ENCODE measurements at places on chromosomes 13 and 19.

- DNase-seq = no peak
These were observed 1.3 kb downstream of the TNNT1 start for GRCh38 chr19:55147545-55148251.

DNA sequence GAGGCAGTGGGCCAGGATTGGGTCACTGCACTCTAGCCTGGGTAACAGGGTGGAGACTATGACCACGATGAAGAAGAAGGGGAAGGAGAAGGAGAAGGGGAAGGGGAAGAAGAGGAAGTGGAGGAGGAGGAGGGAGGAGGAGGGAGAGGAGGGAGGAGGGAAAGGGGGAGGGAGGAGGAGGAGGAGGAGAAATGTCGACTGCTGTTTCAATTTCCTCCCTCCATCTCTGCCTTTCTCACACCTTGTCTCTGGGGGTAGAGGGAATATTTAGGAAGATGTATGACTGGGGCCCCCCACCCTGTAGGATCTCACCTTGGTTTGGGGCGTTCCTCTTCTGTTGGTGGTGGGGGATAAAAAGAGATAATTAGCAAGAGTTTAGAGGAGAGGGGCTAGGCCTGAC lies 3.8 kb downstream of the TNNT1 start:
- DNase-seq = no peak

DNA sequence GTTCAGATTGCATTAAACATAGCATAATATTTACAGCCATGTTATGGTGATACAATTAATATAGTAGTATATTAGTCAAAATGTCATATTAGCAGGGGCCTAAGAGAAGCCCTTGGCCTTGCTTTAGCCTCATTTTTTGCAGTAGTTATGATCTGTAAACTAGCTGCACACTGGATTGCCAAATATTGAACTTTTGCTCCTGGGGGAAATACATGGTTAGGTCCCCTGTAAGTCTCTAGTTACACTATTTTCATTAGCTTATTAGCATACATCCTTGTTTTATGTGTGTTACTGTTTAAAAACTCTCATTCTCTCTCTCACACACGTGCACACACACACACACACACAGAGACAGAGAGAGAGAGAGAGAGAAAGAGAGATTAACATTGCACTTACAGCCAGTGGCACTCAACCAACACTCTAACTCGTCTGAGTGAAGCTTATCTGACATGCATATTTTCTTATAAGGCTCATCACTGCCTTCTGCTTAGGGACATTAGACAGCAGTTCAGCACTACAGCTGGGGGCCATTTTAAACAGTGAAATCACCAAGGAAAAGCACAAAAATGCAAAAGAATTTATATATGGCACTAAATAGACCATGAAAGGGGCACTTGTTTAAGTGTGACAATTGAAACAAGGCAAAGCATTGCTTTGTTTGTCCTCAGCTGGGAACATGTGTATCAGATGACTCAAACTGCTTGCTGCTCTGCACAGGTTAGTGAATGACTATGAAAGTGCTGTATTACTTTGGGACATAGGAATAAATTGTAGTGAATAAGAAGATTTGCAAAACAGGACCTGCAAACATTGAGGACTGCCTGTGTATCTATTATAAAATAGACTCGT lies 278.7 kb downstream of the GPC6 start:
- DNase-seq = no peak

DNA sequence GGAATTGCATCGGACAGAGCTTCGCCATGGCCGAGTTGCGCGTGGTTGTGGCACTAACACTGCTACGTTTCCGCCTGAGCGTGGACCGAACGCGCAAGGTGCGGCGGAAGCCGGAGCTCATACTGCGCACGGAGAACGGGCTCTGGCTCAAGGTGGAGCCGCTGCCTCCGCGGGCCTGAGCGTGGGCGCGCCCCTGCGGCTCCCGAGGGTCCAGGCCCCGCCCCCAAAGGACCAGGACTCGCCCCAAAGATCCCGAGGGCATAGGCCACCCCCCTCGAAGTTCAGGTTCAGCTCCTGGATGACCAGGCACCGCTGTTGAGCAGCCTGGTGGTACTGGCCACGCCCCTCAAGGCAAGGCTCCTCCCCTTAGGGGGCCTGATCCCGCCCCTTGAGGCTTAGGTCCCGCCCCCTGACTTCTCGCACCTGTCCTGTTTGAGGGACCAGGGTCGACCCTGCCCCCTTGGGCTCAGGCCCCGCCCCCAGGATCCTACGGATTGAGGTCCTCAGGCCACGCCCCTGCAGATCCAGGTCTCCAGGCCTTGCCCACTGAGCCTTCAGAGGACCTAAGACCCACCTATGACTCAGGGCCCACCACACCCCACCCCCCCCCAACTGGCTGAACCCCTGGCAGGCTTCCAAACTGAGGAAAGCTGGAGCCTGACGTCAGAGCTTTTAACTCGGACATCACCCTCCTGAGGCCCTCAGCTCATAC lies 43.1 kb downstream of the CYP4F22 start:
- DNase-seq = peak; percentile 51

GRCh38 chr13:57346786-57347185 lies 179.8 kb downstream of the PRR20E start:
- no peak for DNase-seq

GRCh38 chr13:42125046-42125445 lies 76.6 kb downstream of the DGKH start:
- DNase-seq = no peak

GRCh38 chr19:55179606-55180484 lies at the start of gene SYT5:
SYT5 (minus strand) TSS chr19:55180289; CDS start chr19:55179041, 1,248 bp downstream.
- peak; percentile 56 for DNase-seq

DNA sequence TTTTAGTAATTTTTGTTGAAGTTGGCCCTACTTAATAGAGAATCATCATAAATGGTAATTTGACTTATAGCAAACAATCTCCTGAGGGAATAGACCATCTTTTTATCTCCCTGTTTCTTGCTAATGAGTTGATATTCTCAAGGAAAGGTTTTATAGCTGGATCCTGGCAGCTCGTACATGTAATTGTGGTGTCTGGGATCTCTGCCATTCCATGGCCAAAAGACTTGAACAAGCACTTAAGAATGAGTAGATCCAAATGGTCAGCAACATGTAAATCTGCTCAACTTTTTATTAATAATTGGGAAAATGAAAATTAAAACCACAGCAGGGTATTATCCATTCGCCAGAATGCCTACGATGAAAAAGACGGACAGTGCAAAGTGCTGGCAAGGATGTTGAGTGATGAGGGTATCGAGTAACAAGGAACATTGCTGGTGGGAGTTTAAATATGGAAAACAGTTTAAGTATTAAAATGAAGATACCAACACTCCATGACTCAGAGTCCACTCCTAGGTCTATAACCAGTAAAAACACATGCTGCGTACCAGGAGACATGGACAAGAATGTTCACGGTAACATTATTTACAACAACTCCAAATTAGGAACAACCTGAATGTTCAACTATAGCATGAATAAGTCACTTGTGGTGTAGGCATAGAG lies 5.1 kb upstream of the GPR18 start:
- DNase-seq = no peak

DNA sequence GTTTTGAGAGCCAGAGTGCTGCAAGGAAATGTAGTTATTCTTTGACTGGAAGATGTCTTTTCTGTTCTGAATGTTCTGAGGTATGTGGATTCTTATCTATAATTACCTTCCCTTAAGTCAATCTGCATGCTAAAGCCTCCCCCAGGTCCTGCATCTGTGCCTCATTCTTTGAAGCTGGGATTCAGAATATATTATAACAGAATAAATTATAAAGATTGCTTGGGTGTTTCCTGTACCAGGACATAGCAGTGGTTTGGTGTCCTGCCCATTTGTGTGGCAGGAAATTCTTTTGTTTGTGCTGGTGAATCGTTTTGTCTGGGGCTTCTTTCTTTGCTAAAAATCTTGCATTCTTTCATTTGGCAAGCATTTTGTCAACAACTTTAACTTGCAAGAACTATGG lies 60.2 kb downstream of the ITGBL1 start:
- no peak for DNase-seq

DNA sequence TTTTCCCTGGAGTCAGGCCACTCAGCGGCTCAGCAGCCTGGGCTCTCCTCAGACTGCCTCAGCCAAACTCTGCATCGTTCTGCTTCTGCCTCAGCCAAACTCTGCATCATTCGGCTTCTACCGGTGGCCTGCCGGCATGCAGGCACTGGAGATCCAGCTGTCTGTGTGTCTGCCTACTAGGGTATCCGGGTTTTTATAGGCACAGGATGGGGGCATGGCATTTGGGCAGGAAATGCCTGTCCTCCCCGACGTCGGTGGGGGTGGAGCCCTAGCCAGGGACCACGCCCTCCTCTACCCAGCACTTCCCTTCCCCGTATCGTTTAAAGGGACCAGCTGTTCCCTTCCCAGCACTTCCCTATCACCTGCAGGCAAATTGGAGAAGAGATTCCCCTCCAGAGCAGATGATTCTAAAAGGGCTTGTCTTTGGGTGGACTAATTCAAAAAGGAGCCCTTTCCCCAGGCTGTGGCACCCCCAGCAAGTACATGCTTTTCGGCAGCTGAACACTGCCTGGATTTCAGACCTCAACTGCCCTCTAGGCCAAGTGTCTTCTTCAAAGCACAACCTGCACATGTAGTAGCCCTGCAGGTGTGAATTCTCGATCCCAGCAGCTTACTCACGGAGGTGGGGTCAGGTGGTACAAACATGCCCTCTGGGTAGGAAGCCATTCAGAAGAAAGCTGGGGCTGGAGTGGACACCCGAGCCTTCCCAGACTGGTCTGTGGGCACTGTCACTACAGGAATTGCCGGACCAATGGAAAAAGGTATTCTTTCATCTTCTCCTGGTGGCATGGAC lies 25.4 kb upstream of the GPR12 start:
- no peak for DNase-seq

- DNase-seq = peak; percentile 41
These were observed 11.0 kb downstream of the ZNF552 start for GRCh38 chr19:57803594-57804325.

DNA sequence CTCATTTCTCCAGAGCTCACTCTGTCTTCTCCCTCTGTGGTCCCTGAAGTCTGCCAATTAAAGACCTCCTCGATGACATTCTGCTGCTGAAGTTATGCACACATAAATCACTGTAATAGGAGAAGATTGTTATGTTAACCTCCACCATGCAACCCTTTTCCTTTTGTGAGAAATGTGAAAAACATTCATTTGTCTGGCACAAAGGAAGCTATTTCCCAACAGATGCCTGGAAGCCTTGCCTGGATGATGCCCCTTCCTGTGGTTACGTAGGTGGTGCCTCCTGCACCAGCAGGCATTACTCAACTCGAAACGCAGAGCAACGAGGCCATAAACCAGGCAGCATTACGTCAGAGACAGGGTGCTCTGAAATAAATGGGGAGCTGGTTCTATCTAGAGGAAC lies 327.4 kb upstream of the ZNF507 start:
- no peak for DNase-seq

DNA sequence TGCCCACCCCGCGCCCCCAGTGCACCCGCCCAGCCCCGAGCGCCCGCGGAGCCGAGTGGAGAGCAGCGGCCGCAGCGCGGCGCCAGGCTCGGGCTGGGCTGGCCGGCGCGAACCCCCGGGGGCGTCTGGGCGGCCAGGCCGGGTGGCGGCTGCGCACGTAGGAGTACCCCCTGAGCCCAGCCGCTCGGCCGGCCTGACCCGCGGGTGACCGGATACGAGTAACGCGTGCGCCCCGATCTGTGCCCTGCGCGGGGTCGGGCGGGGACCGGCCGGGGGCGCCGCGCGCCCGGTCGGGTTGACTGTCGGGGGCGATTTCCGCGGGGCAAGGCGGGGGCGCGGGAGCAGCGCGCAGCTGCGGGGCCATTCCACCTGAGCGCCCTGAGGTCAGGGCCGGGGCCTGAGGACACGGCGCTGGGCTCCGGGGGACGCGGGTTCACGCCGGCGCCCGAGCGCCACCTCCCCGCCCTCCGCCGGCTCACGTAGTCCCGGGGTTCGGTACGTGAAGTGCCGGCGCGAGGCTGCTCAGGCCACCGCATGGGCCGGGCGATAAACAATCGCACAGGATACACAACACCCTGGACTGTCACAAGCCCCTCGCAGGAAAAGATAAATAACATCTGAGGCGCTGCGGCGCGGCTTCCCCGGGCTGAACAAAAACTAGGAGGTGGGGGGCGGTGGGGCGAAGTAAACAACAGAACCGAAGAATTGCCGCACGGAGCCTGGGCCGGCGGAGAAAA lies 37.6 kb upstream of the FLT1 start:
- peak; percentile 40 for DNase-seq

GRCh38 chr13:39510316-39510695 lies 92.7 kb downstream of the LHFPL6 start:
- no peak for DNase-seq

DNA sequence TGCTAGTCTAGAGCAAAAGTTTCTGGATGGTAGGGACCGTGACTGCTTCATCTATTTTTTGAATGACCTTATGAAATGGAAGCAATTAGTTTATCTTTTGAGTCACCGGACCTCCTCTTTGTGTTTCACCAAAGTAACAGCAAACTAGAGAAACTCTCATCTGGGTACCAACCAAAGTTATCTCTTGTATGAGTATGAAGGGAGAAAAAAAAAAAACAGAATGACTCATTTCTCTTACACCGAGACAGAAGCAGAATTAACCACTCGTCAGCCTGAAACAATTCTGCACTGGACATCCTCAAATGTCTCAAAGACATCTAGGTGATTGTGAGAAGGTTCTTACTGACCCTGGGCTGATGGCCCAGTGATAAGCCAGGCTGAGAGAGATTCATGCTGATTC lies 18.3 kb downstream of the ZNF100 start:
- DNase-seq = no peak

DNA sequence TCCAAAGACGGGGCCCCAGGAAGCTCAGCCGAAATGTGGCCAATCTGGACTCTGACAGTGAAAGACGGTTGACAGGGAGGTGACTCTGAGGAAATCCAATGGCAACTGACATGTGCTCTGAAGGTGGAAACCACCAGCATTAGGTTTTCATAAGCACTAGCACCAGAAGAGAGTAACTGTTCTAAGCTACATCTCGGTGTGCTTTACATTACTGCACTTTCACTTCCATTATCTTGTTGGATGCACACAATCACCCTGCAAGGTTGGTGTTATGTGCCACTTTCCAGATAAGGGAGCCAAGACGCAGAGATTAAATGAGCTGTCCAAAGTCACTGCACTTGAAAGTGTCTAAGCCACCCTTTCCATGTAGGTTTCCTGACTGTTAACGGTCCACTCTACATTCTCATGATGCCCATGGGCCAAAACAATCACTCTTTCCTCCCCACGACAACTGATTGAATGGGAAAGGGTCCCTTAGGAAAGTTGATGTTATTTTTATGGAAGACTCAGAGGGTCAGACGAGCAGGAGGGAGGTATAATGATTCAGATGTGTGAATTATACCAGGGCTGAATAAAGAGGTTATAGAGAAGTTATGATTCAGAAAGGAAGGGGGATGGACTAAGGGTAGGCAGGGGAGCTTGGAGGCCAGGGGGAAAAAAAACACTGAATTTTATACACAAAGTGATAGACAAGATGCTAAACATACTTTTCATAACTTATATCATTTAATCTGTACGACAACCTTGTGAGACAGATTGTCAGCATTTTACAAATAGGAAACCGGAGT lies 52.8 kb downstream of the RUBCNL start:
- no peak for DNase-seq

- DNase-seq = no peak
These were observed 6.6 kb downstream of the EFNB2 start for GRCh38 chr13:106528718-106529414.

DNA sequence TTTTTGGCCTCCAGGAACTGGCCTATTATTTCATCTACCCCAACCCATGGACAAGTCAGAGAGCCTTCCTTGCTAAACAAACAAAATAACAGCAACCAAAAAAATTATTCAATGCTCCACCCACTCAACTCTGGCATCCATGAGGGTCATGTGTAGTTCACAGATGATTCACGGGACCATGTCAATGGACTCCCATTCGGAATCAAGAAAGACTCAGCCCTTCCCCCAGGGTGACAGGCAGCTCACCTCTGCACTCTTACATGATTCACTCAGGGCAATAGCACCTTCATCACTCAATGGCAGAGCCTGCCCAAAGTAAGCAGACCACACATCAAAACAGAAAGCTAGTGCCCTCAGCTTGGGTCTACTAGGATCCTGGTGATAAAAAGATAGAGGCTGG lies 14.3 kb upstream of the SCEL start:
- no peak for DNase-seq

Measured in glutamatergic neuron (in vitro differentiated cells).